HT1080 (cell line): ENCODE measurements at places on chromosomes 5 and 9.

DNA sequence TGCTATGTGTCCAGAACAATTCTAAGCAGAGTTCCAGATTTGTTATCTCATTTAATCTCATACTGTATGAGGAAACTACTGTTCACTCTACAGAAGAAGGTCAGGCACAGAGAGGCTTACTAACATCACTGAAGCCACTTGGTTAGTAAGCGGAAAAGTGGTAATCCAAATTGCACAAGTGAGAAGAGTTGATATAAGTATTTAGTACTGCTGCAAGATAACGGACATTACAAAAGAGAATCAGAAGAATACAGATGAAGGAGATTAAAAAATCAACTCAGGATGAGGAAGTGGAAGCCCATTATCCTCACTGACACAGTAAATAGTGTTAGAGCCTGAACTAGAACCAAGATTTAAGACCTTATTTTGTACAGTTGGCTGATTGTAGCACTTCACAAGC is 22.3 kb upstream of the TLR4 start:
- no peak for DNase-seq

- no peak for DNase-seq
Measured at GRCh38 chr5:88867638-88868037, 15.3 kb downstream of the MEF2C start.

DNA sequence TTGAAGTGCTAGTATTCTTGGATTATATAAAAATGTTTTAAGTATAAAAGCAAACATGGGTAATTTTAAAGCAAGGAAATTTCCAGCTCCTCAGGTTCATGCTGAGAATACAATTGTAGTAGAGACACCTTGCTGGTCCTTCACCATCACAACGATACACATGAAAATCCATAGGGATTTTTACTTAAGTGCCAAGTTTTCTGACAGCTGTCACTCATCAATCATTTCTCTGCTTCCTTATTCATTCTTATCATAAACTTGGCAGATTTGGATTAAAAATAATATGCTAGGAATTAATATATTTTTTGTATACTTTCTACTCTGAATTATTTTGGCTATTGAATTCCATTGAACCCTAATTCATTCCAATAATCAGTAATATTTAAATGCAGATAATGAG is 167.9 kb upstream of the PTGER4 start:
- no peak for DNase-seq

- no peak for DNase-seq
Measured at GRCh38 chr9:95125652-95126051, 191.9 kb downstream of the FANCC start.

- no peak for DNase-seq
Measured at GRCh38 chr9:83554278-83554677, 16.1 kb upstream of the FRMD3 start.

- DNase-seq, result no peak
Measured at GRCh38 chr9:93952119-93952783, 2.9 kb downstream of the BARX1 start.

DNA sequence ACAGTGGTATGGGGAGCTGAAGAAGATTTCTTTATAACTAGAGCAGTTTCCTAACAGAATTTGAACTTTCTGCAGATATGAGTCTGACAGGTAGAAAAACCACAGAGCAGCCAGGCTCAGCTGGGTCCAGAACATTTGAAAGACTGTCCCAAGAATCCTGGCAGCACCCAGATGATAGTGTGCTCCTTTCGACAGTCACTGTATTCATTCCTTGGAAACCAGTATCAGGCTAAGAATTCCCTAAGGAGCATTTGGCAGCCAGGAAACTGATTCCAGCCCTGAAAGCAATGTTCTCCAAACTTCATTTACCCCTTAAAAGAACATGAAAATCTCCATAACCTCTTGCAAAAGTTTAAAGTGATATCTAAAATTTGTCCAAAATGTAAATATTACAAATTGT is 123.0 kb upstream of the MTAP start:
- peak; percentile 54 for DNase-seq

DNA sequence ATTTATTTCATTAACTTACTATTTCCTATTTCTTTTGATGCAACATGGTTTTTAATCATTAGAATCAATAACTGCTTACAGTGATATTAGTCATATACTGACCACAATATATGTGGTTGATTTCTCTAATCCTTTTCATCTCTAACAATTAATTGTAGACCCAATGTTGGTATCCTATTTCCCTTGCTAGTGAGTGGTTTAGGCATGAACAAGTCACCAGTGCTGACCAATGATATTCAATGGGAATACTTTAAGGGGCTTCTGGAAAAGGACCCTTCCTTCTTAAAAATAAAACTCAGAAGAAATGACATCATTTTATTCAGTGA is 672.4 kb upstream of the GRAMD2B start:
- DNase-seq, result no peak

DNA sequence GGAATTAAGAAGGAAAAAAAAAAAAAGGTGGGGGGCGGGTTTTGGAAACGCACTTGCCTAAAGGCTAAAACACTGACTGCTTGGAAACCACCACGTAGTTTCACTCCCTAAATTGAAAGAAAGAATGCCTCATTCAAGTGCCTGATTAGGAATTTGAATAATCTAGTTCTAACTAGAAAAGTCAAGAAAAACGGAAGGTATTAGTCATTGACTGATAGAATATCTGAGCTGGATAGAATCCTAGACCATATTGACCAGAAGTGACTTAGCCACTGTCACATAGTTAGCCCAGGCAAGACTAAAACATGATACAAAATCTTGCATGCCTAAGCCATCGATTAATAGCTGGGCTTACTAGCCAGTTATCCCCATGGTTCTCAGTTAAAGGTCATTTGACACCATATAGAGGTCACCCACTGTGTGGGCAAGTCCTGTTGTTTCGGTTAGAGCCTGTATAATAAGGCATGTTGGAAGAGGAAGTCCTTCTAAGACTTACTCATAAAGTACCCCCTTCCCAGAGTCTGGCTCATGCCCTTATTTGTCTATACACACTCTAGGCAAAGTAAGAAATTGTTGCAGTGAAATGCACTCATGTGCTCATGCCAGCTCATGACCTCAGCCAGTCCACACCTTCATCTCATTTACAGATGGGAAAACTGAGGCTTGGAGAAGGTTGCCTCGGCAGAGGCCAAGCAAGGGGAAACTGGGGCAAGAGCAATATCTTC is 40.2 kb downstream of the SH3RF2 start:
- DNase-seq, result peak; percentile 95

DNA sequence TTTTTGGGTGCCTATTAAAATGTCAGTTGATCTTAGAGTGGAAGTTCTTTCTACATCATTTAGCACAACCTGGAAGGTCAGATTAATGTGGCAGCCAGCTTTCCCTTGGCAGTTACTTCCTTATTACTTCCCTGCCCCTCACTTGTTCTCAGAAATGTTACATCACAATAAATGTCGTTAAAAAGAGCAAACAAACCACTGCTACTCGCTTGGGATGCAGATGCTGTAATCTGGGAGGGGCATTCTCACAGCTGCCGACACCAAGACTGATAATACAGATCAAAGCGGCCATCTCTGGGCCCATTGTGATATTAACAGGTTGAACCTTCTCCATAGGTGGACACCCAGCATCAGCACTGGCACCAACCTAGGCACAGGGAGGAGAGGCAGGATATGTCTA is 29.3 kb downstream of the PLAC8L1 start:
- DNase-seq, result no peak
